ENCODE measurements at places on chromosomes 11 and 22. TPM values are rescaled to one million over a fixed set of nuclear protein-coding genes. Genes with fewer than 3 reads are reported as not detected.

DNA sequence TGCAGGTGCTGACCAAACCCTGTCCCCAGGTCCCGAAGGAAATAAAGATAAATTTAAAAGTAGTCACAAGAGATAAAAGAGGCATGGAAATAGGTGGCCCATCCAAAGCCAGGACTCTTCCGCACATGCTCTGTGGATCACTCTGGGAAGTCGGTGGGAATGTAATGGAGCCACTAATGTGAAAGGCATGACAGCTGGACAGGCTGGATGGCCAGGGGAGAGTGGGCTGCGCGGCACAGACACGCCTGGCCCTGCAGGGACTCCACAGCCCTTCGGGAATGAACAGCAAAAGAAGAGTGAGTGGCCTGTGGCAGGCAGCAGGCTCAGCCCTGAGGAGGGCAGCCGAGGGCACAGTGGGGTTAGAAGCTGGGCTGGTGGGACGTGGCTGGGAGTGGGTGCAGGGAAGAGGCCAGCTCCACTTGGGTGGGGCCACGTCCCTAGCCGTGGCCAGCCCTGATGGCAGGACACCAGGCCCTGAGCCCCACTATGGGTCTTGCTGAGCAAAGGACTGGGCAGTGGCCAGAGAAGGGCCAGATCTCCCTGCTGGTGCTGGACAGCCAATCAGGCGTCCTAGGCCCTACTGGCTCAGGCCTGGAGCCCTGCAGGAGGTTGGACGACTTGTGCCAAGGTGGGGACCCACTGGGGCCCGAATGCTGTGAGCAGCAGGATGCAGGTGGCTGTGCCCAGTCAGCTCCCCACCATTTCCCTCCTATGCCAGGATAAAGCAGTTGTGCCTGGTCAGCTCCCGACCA, 31.3 kb upstream of the GNB1L start:
- H3K27ac ChIP-seq, result no peak overlapping the region
- no peaks in the 10 kb centered on the region for H3K36me3 ChIP-seq
- no peak for DNase-seq

GRCh38 chr11:9956483-9956882, 292.6 kb downstream of the SWAP70 start:
- H3K27ac ChIP-seq, result no peak overlapping the region
- no peaks in the 10 kb centered on the region for H3K27me3 ChIP-seq
- no peak overlapping the region for H3K4me3 ChIP-seq
- peaks cover 13% of the 10 kb centered on the region for H3K4me1 ChIP-seq
- DNase-seq, result no peak
- peaks cover 14% of the 10 kb centered on the region for H3K36me3 ChIP-seq

Gene OR52N4
- not detected for total RNA-seq

GRCh38 chr11:11036185-11036847, 178.5 kb upstream of the ZBED5 start:
- no peaks in the 10 kb centered on the region for H3K27me3 ChIP-seq
- H3K4me1 ChIP-seq, result peaks cover 7% of the 10 kb centered on the region
- no peak overlapping the region for H3K4me3 ChIP-seq
- H3K36me3 ChIP-seq, result no peaks in the 10 kb centered on the region
- no peak overlapping the region for H3K27ac ChIP-seq

Gene ST13
- total RNA-seq, result 303 TPM

DNA sequence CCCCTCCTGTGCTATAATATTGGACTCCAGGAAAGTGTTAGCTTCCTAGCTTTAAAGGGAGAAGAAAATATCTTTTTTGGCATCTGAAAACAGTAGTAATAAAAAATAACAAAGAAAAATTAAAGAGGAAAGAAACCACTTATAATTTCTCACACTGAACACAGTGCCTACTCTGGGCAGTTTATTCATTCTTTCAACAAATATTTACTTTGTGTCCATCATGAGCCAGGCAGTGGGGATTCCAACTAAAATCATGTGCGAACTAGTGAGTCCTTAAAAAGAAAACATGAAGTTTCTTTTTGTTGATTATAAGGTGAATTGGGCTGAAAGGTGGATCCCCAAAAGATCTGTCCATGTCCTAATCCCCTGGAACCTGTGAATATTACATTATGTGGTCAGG, 16.0 kb upstream of the ELF5 start:
- H3K4me1 ChIP-seq, result no peaks in the 10 kb centered on the region
- no peak overlapping the region for H3K27ac ChIP-seq
- H3K27me3 ChIP-seq, result no peaks in the 10 kb centered on the region
- H3K36me3 ChIP-seq, result no peaks in the 10 kb centered on the region
- DNase-seq, result no peak
- no peak overlapping the region for H3K4me3 ChIP-seq

Gene USH1C
- not detected for total RNA-seq

DNA sequence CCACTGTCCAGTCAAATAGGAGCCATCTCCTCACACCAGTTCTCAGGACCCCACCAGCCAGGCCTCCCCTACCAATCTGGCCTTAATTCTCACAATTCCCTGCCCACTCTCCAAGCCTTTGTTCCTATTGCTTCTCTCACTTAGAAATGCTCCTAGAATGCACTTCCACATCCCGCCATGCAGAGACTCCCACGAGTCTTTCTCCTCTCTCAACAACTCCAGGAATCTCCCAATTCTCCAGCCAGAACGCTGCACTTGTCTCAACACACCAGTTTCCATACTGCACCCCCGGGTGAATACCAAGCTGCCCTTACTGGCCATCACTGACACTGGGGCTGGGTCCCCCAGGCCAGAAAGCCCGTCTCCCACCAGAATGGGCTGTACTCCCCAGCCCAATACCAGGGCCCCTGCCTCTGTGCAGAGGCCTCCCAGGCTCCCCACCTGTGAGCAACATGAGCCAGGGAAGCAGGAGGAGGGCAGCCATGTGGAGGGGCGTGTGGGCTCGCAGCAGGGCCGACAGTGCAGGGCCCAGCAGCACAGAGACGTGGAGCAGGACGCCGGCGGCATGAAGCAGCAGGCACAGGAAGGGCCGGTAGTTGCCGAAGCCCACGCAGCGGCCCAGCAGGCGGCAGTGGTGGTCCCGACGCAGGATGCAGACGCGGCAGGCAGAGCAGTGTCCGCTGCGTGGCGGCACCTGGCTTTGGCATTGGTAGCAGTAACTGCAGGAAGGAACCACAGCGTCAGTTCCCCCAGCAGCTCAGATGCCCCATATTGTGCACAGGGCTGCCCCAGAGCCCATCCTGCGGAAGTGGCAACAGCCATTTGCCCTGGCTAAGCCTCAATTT, 2.4 kb downstream of the ZDHHC24 start:
- peaks cover 17% of the 10 kb centered on the region for H3K4me1 ChIP-seq
- H3K36me3 ChIP-seq, result no peaks in the 10 kb centered on the region
- H3K4me3 ChIP-seq, result peak overlapping the region; percentile 56
- peaks cover 15% of the 10 kb centered on the region for H3K27me3 ChIP-seq
- H3K27ac ChIP-seq, result no peak overlapping the region

Gene TEAD1
- 84.1 TPM for total RNA-seq

DNA sequence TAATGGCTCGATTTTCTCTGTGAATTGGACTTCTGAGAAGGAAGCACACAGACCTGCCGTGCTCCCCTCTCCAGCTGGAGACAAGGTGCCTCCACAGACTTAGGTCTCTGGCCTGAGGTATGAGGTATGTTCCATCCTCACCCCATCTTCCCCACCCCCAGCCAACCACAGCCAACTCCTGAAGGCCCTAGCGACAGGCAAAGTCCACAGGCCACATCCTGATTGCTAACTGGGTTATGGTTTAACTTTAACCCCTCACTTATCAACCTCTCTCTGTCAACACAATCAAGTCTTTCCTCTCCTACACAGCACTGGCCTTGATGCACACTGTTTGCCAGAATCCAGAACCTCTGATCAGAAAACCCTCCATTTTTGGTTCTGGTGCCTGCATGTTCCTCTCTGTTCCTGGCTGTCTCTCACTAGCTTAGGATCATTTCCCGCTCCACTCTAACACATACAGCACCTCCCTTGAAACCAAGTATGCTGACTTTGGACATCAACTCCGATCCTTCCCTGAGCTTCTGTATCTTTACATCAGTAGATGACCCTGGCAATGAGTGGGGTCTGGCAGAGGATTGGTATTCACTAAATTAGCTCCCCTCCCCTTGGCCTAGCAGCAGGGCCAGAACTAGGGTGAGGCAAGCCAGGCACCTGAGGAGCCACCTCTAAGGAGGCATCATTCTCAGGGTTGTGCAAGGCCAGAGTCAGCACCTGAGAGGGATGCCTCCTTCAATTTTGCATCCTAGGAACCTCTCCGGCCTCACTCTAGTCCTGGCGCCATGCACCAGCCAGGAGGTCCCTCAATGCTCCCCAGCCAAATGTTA, 22.0 kb downstream of the JAML start:
- H3K36me3 ChIP-seq, result no peaks in the 10 kb centered on the region
- no peaks in the 10 kb centered on the region for H3K4me1 ChIP-seq
- DNase-seq, result no peak

Gene KRTAP5-6
- total RNA-seq, result not detected

Gene DUSP8
- 10.1 TPM for total RNA-seq

DNA sequence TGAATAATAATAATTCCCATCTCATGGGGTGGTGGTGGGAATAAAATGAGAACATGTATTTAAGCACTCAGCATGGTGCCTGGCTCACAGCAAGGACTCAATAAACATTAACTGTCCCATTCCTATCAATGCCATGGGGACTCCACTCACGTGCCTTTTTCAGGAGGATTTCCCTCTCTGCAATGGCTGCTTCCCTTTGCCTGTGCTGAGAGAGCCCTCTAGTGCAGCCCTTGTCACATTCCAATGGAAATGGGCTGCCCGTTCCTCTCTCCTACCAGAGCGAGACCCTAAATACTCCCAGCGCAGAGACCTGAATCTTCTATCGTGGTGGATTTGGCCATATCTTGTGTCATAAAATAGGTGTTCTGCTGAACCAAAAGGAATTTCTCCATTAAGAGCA, 621.5 kb upstream of the B3GAT1 start:
- H3K36me3 ChIP-seq, result no peaks in the 10 kb centered on the region
- H3K27me3 ChIP-seq, result peaks cover 49% of the 10 kb centered on the region
- DNase-seq, result peak; percentile 29
- H3K4me3 ChIP-seq, result no peak overlapping the region

Gene UBASH3B
- 6.8 TPM for total RNA-seq

DNA sequence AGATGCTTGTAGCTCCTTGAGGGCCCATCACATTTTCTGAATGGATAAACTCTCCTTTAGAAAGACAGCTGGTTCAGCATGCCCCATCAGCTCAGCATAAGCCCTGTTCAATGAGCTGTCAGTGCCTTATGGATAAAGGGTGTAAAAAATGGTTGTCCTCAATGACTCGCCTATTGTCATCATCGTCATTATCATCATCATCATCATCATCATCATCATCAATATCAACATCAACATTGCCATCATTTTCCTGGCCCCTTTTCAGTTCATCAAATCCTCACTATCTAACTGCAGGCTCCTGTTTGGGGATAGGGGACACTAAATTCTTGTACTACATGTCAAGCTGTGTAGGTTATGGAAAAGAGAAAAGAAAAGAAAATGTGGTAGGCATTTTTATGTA, 310.7 kb upstream of the MTNR1B start:
- no peak overlapping the region for H3K4me3 ChIP-seq
- H3K27me3 ChIP-seq, result no peaks in the 10 kb centered on the region
- DNase-seq, result no peak
- H3K4me1 ChIP-seq, result peaks cover under 1% of the 10 kb centered on the region
- no peak overlapping the region for H3K27ac ChIP-seq

Gene JAM3
- 99.9 TPM for total RNA-seq

Gene SUSD2
- total RNA-seq, result 0.66 TPM

DNA sequence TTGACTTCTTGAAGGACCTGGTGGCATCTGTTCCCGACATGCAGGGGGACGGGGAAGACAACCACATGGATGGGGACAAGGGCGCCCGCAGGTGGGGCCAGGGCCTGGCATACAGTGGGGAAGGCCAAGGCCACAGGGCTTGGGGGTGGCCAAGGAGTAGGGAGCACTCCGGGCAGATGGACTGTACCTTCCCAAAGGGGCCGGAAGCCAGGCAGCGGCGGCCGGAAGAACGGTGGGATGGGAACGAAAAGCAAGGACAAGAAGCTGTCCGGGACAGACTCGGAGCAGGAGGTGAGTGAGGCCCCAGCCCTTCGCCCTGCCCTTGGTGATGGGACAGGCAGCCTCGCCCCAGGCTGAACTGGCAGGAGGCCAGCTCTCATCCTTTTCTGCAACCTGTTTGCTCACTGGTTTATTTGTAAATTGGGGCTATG, 1.2 kb downstream of the DRAP1 start:
- H3K4me3 ChIP-seq, result peak overlapping the region; percentile 88
- H3K36me3 ChIP-seq, result peaks cover 4% of the 10 kb centered on the region
- no peak overlapping the region for H3K27ac ChIP-seq
- no peak for DNase-seq
- H3K4me1 ChIP-seq, result peaks cover 20% of the 10 kb centered on the region

Gene FOLR2
- total RNA-seq, result not detected

- H3K27me3 ChIP-seq, result no peaks in the 10 kb centered on the region
- no peak overlapping the region for H3K27ac ChIP-seq
- no peak for DNase-seq
- no peaks in the 10 kb centered on the region for H3K4me1 ChIP-seq
Observed at GRCh38 chr11:29211202-29211601, 805.6 kb downstream of the KCNA4 start.

DNA sequence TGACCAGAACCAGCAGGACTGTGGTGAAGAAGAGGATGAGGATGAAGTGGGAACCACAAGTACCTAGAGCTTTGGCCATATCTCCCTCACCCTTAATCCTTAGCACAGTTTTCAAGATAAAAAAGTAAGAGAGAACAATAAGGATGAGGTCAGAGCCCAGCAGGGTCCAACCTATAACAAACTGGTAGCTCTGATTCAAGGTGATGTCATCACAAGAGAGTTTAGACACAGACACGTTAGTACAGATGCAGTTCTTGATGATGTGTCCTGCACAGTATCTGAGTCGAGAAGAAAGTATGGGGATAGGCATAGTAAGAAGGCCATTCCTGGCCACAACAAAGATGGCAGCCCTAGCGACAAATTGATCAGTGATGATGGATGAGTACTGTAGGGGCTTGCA, 586 bp downstream of the OR56A5 start:
- H3K4me1 ChIP-seq, result no peaks in the 10 kb centered on the region
- H3K27ac ChIP-seq, result no peak overlapping the region
- H3K36me3 ChIP-seq, result peaks cover 3% of the 10 kb centered on the region
- no peak for DNase-seq
- H3K27me3 ChIP-seq, result peaks cover 12% of the 10 kb centered on the region

GRCh38 chr22:38450234-38450797, 4.7 kb downstream of the KCNJ4 start:
- peak overlapping the region; percentile 49 for H3K4me3 ChIP-seq
- H3K4me1 ChIP-seq, result peaks cover 11% of the 10 kb centered on the region
- no peak for DNase-seq

GRCh38 chr11:45502226-45502545, 163.2 kb downstream of the CHST1 start:
- no peak overlapping the region for H3K27ac ChIP-seq
- H3K36me3 ChIP-seq, result no peaks in the 10 kb centered on the region
- peaks cover 43% of the 10 kb centered on the region for H3K4me1 ChIP-seq
- H3K4me3 ChIP-seq, result peak overlapping the region; percentile 39
- peaks cover 6% of the 10 kb centered on the region for H3K27me3 ChIP-seq

GRCh38 chr22:43740587-43741270, 71.4 kb downstream of the EFCAB6 start:
- no peak overlapping the region for H3K4me3 ChIP-seq
- no peak for DNase-seq
- no peaks in the 10 kb centered on the region for H3K4me1 ChIP-seq
- no peaks in the 10 kb centered on the region for H3K27me3 ChIP-seq
- no peak overlapping the region for H3K27ac ChIP-seq

Measured in neural crest cell (in vitro differentiated cells).